ENCODE measurements at places on chromosomes 4 and X. TPM values are rescaled to one million over a fixed set of nuclear protein-coding genes. Genes with fewer than 3 reads are reported as not detected.

GUCY1B1 gene
- total RNA-seq, result 0.36 TPM

RAI2 gene
- 0.13 TPM for total RNA-seq

AMTN gene
- total RNA-seq, result not detected

DNA sequence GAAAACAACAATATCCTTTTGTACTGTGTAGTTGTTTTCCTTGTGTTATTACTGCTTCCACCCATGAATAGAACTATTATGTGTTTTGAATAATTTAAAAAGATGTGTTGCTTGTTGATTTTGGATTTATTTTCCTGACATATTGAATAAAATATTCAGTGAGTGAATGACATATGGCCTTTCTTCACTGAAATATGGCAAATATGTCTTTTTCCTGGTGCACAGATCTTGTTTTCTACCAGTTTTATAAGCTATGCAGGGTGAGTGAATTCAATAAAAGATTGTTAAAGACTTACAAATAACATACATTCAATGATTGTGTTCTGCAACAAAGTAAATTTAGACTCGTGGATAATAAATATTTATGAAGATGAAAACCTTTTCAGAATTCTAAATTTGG lies 1216.3 kb upstream of the ADGRL3 start:
- no peak for DNase-seq
- no peaks in the 10 kb centered on the region for H3K27me3 ChIP-seq
- H3K4me3 ChIP-seq, result no peak overlapping the region
- no peak overlapping the region for H3K27ac ChIP-seq
- H3K36me3 ChIP-seq, result no peaks in the 10 kb centered on the region

GRCh38 chr4:112140536-112140935 lies 4.7 kb upstream of the FAM241A start:
- H3K4me1 ChIP-seq, result no peaks in the 10 kb centered on the region
- H3K4me3 ChIP-seq, result no peak overlapping the region
- DNase-seq, result no peak

DNA sequence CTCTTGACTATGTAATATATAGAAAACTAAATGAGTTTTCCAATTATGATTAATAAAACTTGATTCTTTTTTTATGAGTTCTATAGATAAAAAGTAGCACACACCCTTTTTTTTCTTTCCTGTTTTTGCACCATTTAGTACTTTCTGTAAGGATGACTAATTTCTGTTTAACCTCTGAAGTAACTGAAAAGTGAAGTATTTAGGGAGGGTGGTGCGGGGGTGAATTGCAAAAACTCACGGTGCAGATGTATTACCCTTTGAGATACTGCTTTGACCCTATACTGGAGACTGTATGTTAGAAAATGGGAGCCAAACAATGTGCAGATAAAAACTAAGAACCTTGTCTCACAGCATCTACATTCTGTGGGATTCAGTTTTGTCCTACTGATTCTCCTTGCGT lies 471.6 kb downstream of the DTHD1 start:
- DNase-seq, result no peak
- H3K4me3 ChIP-seq, result no peak overlapping the region
- no peaks in the 10 kb centered on the region for H3K27me3 ChIP-seq
- H3K4me1 ChIP-seq, result no peaks in the 10 kb centered on the region
- H3K27ac ChIP-seq, result no peak overlapping the region

- H3K27me3 ChIP-seq, result no peaks in the 10 kb centered on the region
- H3K27ac ChIP-seq, result no peak overlapping the region
- H3K36me3 ChIP-seq, result no peaks in the 10 kb centered on the region
- H3K4me3 ChIP-seq, result no peak overlapping the region
- no peaks in the 10 kb centered on the region for H3K4me1 ChIP-seq
Measured at GRCh38 chrX:145003443-145003842, 243.9 kb upstream of the SPANXN1 start.

GRCh38 chr4:177446586-177446985 lies 4.3 kb upstream of the AGA start:
- H3K27me3 ChIP-seq, result no peaks in the 10 kb centered on the region
- H3K4me3 ChIP-seq, result no peak overlapping the region
- H3K4me1 ChIP-seq, result no peaks in the 10 kb centered on the region

GRCh38 chrX:13142891-13143290 lies 98.5 kb upstream of the FAM9C start:
- no peaks in the 10 kb centered on the region for H3K27me3 ChIP-seq
- 0 out of 2 replicates have a peak overlapping the region, but pooled peaks have one; percentile 7 for H3K27ac ChIP-seq
- DNase-seq, result no peak
- no peak overlapping the region for H3K4me3 ChIP-seq
- H3K36me3 ChIP-seq, result no peaks in the 10 kb centered on the region
- H3K4me1 ChIP-seq, result no peaks in the 10 kb centered on the region

- H3K4me3 ChIP-seq, result no peak overlapping the region
- no peak for DNase-seq
- H3K27ac ChIP-seq, result no peak overlapping the region
- no peaks in the 10 kb centered on the region for H3K36me3 ChIP-seq
Measured at GRCh38 chr4:71141125-71141524, 147.7 kb downstream of the DCK start.

- H3K27me3 ChIP-seq, result peaks cover 7% of the 10 kb centered on the region
- DNase-seq, result no peak
- H3K4me1 ChIP-seq, result no peaks in the 10 kb centered on the region
- H3K36me3 ChIP-seq, result no peaks in the 10 kb centered on the region
- no peak overlapping the region for H3K27ac ChIP-seq
Measured at GRCh38 chr4:173530326-173531085, 477 bp upstream of the HAND2 start.

GRCh38 chr4:110198049-110198434 lies 373 bp downstream of the ELOVL6 start:
- no peaks in the 10 kb centered on the region for H3K27me3 ChIP-seq
- H3K27ac ChIP-seq, result no peak overlapping the region
- no peak for DNase-seq
- H3K36me3 ChIP-seq, result peaks cover 5% of the 10 kb centered on the region
- peak overlapping the region; percentile 58 for H3K4me3 ChIP-seq

GRCh38 chrX:148600131-148600530 lies 99.7 kb downstream of the AFF2 start:
- DNase-seq, result no peak
- no peak overlapping the region for H3K4me3 ChIP-seq
- no peaks in the 10 kb centered on the region for H3K36me3 ChIP-seq
- H3K27me3 ChIP-seq, result no peaks in the 10 kb centered on the region
- H3K4me1 ChIP-seq, result no peaks in the 10 kb centered on the region
- H3K27ac ChIP-seq, result no peak overlapping the region

DNA sequence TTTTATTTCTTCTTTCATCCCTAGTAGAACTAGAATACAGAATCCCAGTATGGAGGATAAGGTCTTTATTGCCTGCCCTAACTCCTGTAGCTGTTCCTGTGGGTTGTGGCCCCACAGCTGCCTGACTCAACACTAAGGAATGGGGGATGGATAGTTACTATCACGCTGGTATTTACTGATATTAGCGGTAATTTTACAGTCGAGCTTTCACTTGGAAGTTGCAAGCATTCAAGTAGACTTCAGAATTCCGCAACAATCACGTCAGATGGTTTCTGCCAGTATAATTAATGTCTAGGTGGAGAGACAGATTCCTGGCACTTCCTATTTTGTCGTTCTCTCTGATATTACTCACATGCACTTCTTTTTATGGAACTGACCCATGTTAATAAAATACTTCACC lies 489.8 kb downstream of the PABPC4L start:
- no peak overlapping the region for H3K4me3 ChIP-seq
- H3K36me3 ChIP-seq, result no peaks in the 10 kb centered on the region
- no peak for DNase-seq
- H3K4me1 ChIP-seq, result no peaks in the 10 kb centered on the region

DNA sequence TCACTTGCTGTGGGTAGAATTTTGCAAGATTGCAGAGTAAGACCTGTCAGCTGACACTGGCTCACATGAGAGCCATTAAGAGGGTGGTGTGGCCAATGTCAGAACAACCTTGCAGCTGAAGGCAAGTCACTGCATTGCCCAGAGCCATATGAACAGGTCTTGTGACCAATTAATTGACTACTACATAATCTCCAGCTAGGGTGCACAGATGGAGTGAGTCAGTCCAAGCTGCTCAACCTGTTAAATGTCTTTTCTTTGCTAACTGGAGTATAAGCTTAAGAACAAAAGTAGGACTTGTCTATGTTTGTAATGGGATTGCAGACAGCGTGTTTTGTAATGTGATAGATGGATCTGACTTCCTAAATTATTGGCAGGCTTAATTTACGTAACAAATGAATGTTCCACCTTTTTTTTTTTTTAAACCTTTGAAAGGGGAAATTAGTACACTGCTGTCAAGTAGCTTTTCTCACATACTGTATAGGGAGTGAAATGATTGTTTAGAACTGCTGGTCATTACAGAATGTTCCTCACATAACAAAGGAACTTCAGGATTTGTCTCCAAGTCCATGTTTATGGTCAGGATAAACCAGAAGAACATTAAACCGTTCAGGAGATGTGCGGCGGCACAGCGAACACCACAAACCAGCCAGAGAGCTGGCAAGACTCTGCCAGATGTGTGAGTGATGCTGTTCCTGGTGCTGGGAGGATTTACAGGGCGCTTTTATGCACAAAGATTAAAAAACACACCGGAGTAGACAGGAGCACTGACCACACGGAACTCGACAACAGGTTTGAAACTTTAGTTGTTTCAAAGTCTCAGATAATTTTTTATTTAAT lies 37.0 kb downstream of the FNIP2 start:
- H3K4me3 ChIP-seq, result no peak overlapping the region
- no peaks in the 10 kb centered on the region for H3K36me3 ChIP-seq
- peaks cover 24% of the 10 kb centered on the region for H3K4me1 ChIP-seq
- DNase-seq, result no peak
- H3K27me3 ChIP-seq, result no peaks in the 10 kb centered on the region

Measured in Panc1 (cell line).